Frontal cortex (tissue), 4 donors: ENCODE measurements at places on chromosomes 1 and 21. TPM values are rescaled to one million over a fixed set of nuclear protein-coding genes. Genes with fewer than 3 reads are reported as not detected.

PRAMEF9 gene
- not detected for total RNA-seq

DISP3 gene
- 12.2 TPM for total RNA-seq

ECM1 gene
- total RNA-seq = 0.41 TPM

NUAK2 gene
- 0.41 TPM for total RNA-seq

HSD3B2 gene
- total RNA-seq = not detected

GNL2 gene
- total RNA-seq = 44.4 TPM

SLAMF7 gene
- not detected for total RNA-seq

RAB25 gene
- not detected for total RNA-seq

CFHR1 gene
- total RNA-seq = 0.41 TPM

TMEM9 gene
- total RNA-seq = 73.4 TPM

RCSD1 gene
- total RNA-seq = 4.5 TPM

PLA2G2C gene
- not detected for total RNA-seq

ARTN gene
- total RNA-seq = under 0.01 TPM

PROK1 gene
- total RNA-seq = not detected

CFAP74 gene
- total RNA-seq = 0.41 TPM

DNAJC6 gene
- total RNA-seq = 120 TPM

AGT gene
- 4.1 TPM for total RNA-seq

C1orf87 gene
- not detected for total RNA-seq

LMX1A gene
- not detected for total RNA-seq

FCRL4 gene
- not detected for total RNA-seq

FOXO6 gene
- total RNA-seq = 3.7 TPM

RIMKLA gene
- 31.4 TPM for total RNA-seq

CFAP126 gene
- not detected for total RNA-seq

WNT3A gene
- not detected for total RNA-seq

EPHA10 gene
- total RNA-seq = 8.6 TPM

C1orf105 gene
- total RNA-seq = not detected

DCST1 gene
- total RNA-seq = not detected

GNG4 gene
- 31.0 TPM for total RNA-seq

OR2T11 gene
- total RNA-seq = not detected

PTCH2 gene
- total RNA-seq = 0.82 TPM

GNAT2 gene
- not detected for total RNA-seq

PPM1J gene
- total RNA-seq = 4.1 TPM

SLC2A5 gene
- total RNA-seq = 0.82 TPM

NR5A2 gene
- total RNA-seq = under 0.01 TPM

CFAP141 gene
- total RNA-seq = not detected

LCE1B gene
- not detected for total RNA-seq

KRTAP19-4 gene
- not detected for total RNA-seq

CLCN6 gene
- 14.7 TPM for total RNA-seq

CLCC1 gene
- total RNA-seq = 28.1 TPM

G0S2 gene
- 1.6 TPM for total RNA-seq

TRAF3IP3 gene
- under 0.01 TPM for total RNA-seq

FCRLA gene
- total RNA-seq = not detected

SH3D21 gene
- total RNA-seq = 0.82 TPM

NTMT2 gene
- 0.41 TPM for total RNA-seq

NUDT4B gene
- total RNA-seq = 15.9 TPM

ESPN gene
- total RNA-seq = not detected

MMP23B gene
- 0.82 TPM for total RNA-seq

FAM131C gene
- 1.2 TPM for total RNA-seq

CHRNB2 gene
- total RNA-seq = 17.9 TPM

AMY1C gene
- total RNA-seq = not detected

ADAMTS5 gene
- total RNA-seq = 1.6 TPM

TCEA3 gene
- 2.0 TPM for total RNA-seq

SPATA45 gene
- 2.0 TPM for total RNA-seq

RNF220 gene
- total RNA-seq = 48.1 TPM
